ENCODE measurements at places on chromosomes 2 and 18.
A peak's percentile ranks its signal among the peaks of the same experiment; 100 is the strongest.

GRCh38 chr2:219689676-219690628 is 62.5 kb downstream of the SLC4A3 start:
- peak; percentile 18 for DNase-seq

DNA sequence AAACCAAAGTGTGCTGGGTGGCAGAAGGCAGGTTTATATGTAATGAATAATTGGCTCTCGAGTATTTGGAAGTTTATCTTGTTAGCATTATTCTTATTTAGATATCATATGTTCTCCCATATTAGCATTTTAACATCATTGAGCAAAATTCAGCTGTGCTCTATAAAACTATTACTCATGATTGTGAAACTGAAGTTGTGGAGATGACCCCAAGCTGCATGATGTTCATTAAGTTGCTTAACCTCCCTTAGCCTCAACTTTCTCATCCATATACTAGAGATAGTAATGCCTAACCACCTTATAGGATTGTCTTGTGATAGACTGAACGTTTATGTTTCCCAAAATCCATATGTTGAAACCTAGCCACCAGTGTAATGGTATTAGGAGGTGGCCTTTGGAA is 346.3 kb downstream of the SATB2 start:
- no peak for DNase-seq

- no peak for DNase-seq
Measured at GRCh38 chr2:80324525-80324924, 20.0 kb upstream of the LRRTM1 start.

- DNase-seq, result no peak
Measured at GRCh38 chr2:39723946-39724827, 54.9 kb downstream of the THUMPD2 start.

DNA sequence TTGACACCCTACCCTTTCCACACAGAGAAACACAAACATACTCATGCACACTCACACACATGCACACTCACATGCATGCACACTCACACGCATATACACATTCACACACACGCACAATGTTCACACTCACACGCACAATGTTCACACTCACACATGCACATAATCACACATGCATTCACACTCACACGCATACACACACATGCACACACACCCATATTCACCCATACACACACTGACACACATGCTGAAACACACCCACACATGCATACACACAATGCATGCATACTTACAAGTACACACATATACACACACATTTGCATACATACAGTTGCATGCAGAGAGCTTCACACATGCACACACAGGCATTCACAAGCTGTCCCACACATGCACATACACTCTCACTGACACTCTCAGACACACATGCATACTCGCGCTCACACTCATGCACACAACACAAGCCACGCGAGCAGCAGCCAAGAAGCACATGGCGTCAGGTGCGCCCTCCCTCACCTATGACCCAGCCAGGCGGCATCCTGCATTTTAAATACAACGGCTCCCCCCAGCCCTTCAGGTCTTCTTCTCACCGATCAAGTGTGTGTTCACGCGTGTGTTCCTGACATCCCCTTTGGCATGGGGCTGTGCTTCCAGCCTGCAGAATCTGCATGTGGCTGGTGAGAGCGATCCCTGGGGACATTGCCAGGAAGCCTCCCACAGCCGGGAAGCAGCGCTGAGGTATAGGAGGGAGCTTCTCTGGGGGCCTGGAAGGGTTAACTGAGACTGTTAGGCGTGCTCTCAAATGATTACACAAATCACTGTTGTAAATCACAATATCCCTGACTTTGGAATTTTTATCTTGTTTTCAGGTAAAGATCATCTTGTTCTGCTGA is 195.1 kb downstream of the RTP5 start:
- no peak for DNase-seq

DNA sequence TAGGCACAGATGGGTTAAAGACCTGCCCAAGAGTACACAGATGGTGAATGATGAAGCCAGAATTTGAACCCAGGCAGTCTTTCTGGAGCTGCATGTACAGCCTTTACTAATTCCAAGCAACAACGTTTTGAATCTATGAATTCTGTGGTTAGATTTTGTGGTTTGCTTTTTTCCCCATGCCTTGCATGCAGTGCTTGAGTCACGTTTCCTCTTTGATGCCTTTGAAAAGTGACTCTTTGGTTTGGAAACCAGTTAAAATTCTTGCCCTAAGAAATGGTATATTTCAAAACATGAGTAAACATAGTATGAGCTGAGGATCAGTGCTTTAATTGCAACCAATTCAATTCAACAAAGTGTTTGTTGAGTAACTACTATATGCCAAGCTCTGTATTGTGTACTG is 48.2 kb upstream of the PPM1B start:
- peak; percentile 11 for DNase-seq

DNA sequence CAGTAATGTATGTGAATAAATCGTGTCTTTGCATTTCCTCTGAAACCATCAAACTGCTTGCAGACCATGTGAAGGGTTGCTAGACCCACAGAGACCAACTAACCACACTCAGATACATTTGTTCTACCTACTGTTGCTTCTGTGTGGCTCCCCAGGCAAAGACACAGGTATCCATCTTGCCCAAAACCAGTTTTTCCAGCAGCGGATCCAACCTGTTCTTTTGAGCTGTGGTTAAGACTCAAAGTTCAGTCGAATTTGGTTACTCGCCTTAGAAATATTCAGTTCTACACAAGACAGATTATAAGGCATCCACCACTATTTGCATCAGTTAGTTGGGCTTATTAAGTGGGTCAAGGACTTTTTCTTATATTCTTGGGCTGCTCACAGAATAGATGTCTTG is 276.2 kb upstream of the EPHA4 start:
- DNase-seq, result no peak

GRCh38 chr2:35365859-35366258 is 989.7 kb upstream of the CRIM1 start:
- no peak for DNase-seq

- DNase-seq, result no peak
Measured at GRCh38 chr2:9809064-9809356, 34.3 kb upstream of the TAF1B start.

GRCh38 chr2:170680172-170680941 is 34.8 kb upstream of the SP5 start:
- DNase-seq, result no peak

- DNase-seq, result no peak
Measured at GRCh38 chr18:35633761-35634160, 52.2 kb downstream of the GALNT1 start.

DNA sequence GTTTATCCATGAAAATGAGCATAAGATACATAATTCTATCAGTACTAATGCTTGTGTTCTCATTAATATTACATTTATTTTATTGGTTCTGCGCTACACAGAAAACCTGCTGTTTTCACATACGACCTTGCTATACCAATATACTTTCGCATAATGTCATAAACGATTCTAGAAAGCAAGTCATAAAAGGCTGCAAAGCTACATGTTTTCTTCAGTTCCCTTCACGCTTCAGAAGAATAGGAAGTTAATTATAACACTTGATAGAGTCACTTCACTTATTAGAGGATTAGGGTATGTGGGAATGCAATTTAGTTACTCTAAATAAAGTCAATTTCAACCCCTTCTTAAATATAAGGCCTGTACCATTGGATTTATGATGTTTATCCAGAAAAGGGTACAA is 29.0 kb downstream of the PSME4 start:
- no peak for DNase-seq

GRCh38 chr2:237939251-237939650 is 27.6 kb upstream of the UBE2F start:
- no peak for DNase-seq

- DNase-seq, result no peak
Measured at GRCh38 chr2:219656526-219656925, 29.1 kb downstream of the SLC4A3 start.

DNA sequence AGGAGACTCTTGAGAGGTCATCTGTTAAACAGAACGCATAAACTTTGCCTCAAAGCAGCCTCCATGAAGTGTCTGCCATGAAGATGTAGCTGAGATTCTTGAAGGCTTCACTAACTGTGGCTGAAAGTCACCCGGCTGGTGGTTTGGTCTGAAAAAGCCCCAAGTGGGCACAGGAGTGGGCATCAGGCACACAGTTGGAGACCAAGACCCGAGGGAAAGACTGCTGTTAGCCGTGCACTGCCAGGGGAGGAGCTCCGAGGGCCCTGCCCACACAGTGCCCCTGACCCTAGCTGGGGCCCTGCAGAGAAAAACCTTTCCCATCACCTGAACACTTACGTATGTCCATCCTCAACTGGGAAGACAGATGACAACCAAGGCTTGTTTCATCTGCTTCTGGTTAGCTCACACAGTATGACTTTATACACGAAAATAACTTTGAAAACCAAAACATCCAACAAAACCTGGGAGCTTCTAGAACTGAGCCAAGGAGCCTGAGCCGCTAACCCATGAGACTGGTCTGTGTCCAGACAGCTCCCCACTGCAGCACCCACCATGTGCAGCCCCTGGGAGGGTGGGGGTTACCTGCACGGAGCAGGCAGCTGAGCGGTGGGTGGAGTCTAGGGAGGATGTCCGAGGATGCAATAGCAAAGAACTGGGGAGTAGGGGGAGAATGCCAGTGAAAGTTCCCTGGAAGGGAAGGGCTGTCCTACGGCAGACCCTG is 15.4 kb downstream of the HJURP start:
- no peak for DNase-seq

- no peak for DNase-seq
Measured at GRCh38 chr18:77187189-77187588, 54.6 kb upstream of the MBP start.

DNA sequence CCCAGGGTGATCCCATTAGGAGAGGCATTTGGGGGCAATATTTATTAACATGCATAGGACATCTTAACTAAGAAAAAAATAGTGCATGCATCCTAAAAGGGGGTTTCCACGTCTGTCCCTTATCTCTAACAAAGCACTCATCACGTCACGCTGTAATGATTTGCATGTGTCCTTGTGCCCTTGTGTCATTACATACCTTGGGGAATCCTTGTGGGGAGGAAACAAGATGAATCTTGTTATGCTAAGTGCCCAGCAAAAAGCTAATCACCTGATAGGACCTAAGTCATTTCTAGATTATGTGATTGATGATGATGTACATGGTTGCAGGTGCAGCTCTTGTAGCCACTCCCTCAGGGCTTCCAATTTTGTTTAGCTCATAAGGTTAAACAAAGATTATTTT is 250.9 kb downstream of the FBXO15 start:
- DNase-seq, result no peak

GRCh38 chr2:29561181-29561580 is 360.2 kb downstream of the ALK start:
- DNase-seq, result no peak

GRCh38 chr2:121694398-121695170 is 42.1 kb downstream of the NIFK start:
- DNase-seq, result no peak

DNA sequence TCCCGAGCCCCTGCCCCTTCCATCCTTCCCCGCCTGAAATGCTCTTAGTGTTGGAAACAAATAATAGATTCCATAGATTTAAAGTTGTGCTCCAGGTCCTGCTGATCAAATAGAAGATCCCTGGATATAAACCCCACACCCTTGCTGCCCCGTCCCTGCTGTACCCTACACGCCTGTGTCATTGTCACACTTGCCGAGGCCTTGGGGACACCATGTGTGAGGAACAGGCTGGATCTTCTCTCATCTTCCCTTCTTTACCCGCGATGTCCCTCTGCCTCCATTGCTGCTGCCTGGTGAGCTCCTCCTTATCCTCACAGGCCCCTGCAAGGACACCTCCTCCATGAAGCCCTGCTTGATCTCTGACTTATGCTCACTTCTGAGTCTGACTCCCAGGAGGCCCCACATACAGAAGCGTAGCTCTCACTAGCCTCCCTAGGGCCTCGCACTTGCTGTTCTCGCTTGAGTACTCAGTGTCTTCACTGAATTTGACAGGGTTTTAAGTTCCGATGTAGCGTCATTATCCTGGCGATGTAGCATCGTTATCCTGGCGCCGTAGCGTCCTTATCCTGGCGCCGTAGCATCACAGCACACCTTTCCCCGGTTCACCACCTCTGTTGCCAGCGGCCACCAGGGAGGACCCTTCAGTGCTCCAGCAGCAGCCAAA is 221.9 kb downstream of the NDUFA10 start:
- no peak for DNase-seq

GRCh38 chr2:54628418-54628817 is 95.0 kb upstream of the EML6 start:
- DNase-seq, result no peak

GRCh38 chr18:31072175-31072574 is 29.6 kb upstream of the DSC3 start:
- no peak for DNase-seq

GRCh38 chr2:182715121-182715891 is 751 bp upstream of the DNAJC10 start:
- no peak for DNase-seq

GRCh38 chr2:9944330-9944758 is 7.1 kb upstream of the GRHL1 start:
- no peak for DNase-seq
